ENCODE measurements at places on chromosomes 4 and X.

DNA sequence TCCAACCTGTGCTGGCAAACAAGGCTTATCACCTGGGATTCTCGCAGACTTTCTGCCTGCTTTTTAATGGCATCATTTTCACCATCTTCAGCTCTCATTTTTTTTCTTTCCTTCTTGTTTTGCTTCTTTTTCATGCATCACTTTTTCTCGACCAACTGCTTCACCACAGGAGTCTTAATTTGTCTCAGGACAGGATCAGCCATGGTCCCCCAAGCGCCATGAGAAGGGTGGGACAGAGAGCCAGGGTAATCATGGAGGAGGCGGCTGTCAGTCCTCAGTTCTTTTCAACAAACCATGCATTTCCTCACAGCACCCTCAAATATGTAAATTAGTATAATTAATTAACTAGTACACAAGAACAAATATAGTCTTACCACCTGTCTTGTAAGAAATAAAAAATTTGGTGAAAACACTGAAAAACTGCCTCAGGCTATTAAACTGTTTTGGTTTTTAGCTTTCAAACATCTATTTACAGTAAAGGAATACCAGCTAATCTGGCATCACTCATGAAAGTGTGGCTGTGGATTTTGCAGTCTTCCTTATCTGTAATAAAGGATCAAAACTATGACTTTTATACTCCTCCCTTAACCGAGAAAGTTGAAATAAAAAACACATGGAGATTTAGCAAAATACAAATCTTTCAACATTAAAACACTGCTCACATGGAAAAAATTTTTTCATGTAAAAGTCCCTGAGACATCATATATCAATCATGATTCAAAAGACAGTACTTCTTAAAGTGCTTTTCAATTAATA is 19.1 kb downstream of the EIF4E start:
- H3K27ac ChIP-seq = no peak overlapping the region
- H3K36me3 ChIP-seq = no peaks in the 10 kb centered on the region
- DNase-seq = no peak
- H3K4me3 ChIP-seq = no peak overlapping the region
- H3K27me3 ChIP-seq = no peaks in the 10 kb centered on the region

- no peaks in the 10 kb centered on the region for H3K4me1 ChIP-seq
- H3K4me3 ChIP-seq = no peak overlapping the region
- H3K27ac ChIP-seq = no peak overlapping the region
- no peak for DNase-seq
- no peaks in the 10 kb centered on the region for H3K36me3 ChIP-seq
These were observed 12.2 kb upstream of the TMPRSS11F start for GRCh38 chr4:68141852-68142251.

GRCh38 chr4:5446595-5447226 is 261.6 kb downstream of the EVC2 start:
- DNase-seq = no peak
- H3K27ac ChIP-seq = no peak overlapping the region
- no peak overlapping the region for H3K4me3 ChIP-seq
- no peaks in the 10 kb centered on the region for H3K4me1 ChIP-seq
- H3K36me3 ChIP-seq = no peaks in the 10 kb centered on the region

DNA sequence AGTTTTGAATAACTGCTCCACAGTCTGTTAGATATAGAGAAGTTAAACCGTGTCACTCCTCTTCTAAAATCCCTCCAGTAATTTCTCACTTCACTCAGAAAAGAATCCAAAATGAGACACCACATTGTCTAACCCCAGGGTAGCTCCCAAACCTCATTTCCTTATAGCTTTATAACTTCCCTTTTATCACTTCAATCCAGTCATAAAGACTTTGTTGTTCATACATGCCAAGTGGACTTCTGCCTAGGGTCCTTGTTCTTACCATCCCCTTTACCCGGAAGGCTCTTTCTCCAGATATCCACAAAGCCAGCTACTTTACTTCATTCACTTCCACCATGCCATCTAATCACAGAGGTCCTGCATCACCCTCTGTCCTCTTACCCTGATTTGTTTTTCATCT is 156.2 kb downstream of the GABRB1 start:
- H3K27me3 ChIP-seq = no peaks in the 10 kb centered on the region
- DNase-seq = no peak
- H3K36me3 ChIP-seq = no peaks in the 10 kb centered on the region
- H3K4me1 ChIP-seq = no peaks in the 10 kb centered on the region
- no peak overlapping the region for H3K27ac ChIP-seq

GRCh38 chr4:40933272-40934053 is 183.7 kb downstream of the NSUN7 start:
- peak; percentile 54 for DNase-seq
- H3K4me3 ChIP-seq = no peak overlapping the region
- no peaks in the 10 kb centered on the region for H3K27me3 ChIP-seq
- H3K4me1 ChIP-seq = peaks cover 7% of the 10 kb centered on the region

GRCh38 chr4:184471881-184472613 is 2.3 kb downstream of the IRF2 start:
- peak overlapping the region; percentile 93 for H3K4me3 ChIP-seq
- DNase-seq = no peak
- no peaks in the 10 kb centered on the region for H3K36me3 ChIP-seq
- H3K27me3 ChIP-seq = no peaks in the 10 kb centered on the region
- H3K4me1 ChIP-seq = peaks cover 71% of the 10 kb centered on the region

GRCh38 chr4:85005865-85006377 is 39.4 kb upstream of the WDFY3 start:
- no peaks in the 10 kb centered on the region for H3K27me3 ChIP-seq

- H3K27ac ChIP-seq = no peak overlapping the region
- H3K4me3 ChIP-seq = no peak overlapping the region
- H3K4me1 ChIP-seq = no peaks in the 10 kb centered on the region
- H3K36me3 ChIP-seq = no peaks in the 10 kb centered on the region
These were observed 9.7 kb downstream of the PTCHD1 start for GRCh38 chrX:23344238-23344903.

- no peak for DNase-seq
- H3K27ac ChIP-seq = no peak overlapping the region
- no peaks in the 10 kb centered on the region for H3K4me1 ChIP-seq
These were observed 90.0 kb downstream of the ELOVL6 start for GRCh38 chr4:110108422-110108821.

GRCh38 chr4:53529025-53529424 is 62.3 kb downstream of the LNX1 start:
- no peak for DNase-seq
- no peaks in the 10 kb centered on the region for H3K36me3 ChIP-seq
- no peaks in the 10 kb centered on the region for H3K27me3 ChIP-seq

DNA sequence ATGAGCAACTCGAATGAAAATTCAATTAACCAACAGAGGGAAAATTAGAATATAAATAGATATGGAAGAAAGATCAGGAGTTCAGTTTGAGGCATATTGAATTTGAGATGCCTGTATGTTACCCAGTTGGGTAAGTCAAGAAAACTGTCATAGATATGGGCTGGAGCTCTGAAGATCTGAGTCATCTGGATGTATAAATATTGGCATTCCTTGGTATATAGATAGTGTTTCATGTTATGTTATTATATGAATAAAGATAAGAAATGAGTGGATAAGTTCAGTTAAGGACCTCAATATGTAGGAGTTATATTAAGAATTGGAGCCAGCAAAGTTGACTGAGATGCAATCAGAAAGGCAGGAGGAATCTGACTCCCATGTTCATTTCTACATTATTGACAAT is 543.6 kb upstream of the SMIM31 start:
- H3K4me1 ChIP-seq = no peaks in the 10 kb centered on the region
- DNase-seq = no peak

DNA sequence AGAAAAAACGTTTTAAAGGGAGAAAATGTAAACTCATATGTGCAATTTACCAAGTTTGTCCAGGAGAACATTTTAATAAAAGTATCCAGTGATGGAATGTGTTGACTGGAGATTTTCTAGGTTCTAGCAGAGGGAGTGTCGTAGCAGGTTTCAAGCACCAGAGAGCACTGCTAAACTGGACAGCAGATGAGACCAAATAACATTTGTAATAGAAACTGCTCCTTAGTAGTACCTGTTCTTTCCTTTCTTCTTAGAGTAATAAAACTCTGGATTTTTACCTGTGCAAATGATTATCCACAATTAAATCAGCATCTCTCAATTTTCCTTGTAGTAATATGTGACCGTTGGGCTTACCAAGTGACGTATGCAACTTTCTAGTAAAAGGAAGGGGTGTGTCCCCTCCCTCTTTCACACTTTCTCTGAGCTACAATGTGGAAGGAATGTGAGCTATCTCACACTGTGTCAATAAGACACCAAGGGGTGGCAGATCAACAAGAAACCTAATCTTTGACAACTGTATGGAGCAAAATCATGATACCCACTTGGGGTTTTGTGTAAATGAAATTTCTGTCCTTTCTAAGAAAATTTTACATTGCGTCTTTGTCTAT is 9.5 kb downstream of the HPGDS start:
- no peaks in the 10 kb centered on the region for H3K27me3 ChIP-seq
- H3K36me3 ChIP-seq = no peaks in the 10 kb centered on the region
- no peak overlapping the region for H3K4me3 ChIP-seq
- no peak for DNase-seq

GRCh38 chrX:48713847-48714246 is 17.3 kb downstream of the SUV39H1 start:
- no peak overlapping the region for H3K27ac ChIP-seq
- no peaks in the 10 kb centered on the region for H3K4me1 ChIP-seq
- no peaks in the 10 kb centered on the region for H3K27me3 ChIP-seq
- DNase-seq = no peak
- no peaks in the 10 kb centered on the region for H3K36me3 ChIP-seq

DNA sequence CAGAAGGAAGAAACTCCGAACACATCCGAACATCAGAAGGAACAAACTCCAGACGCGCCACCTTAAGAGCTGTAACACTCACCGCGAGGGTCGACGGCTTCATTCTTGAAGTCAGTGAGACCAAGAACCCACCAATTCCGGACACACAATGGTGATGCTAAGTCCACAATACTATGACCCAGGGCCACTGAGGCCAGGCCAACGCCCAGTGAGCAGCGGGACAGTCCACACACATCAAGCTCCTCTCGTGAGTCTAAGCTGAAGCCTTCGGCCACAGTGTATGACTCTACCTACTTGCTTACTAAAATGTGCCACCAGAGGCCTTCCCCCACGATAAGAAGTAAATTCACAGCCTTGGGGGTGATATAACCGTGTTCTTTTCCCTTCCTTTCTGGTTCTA is 10.2 kb upstream of the CDKN2AIP start:
- H3K4me3 ChIP-seq = no peak overlapping the region
- H3K27me3 ChIP-seq = no peaks in the 10 kb centered on the region
- H3K27ac ChIP-seq = no peak overlapping the region
- peaks cover 17% of the 10 kb centered on the region for H3K4me1 ChIP-seq
- no peaks in the 10 kb centered on the region for H3K36me3 ChIP-seq
- no peak for DNase-seq

DNA sequence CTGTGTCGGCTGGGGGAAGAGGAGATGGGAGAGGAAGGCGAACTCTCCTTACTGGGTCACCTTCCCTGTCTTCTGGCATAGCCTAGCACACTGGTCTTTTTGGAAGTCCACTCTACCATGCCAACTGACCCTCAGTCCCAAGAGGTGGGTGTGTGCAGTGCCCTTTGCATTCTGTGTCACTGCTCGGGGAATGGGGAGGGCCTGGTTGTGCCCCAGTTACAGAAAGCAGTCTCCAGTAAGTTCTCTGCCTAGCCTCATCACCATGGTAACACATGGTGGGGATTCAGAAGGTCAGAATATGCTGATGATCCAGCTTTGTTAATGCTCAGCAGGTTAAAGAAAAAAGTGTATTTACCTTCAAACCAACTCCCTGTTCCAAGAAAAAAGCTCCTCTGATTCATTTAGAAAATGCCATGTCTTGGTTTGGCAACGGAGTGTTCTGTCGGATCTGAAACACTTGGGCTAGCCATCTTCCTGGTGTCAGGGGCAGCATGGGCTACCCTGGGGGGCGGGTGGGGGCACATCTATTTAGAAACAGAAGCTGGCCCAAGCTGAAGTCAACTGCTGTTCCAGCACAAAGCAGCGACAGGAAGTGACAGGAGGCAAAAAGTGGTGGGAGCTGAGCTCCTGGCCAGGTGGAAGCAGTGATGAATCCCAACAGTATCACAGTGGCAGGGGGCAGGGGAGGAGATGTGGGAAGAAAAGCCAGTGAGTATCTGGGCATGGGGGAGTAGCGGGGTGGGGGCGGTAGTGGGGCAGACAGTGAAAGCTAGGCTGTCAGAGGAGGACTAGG is 37.0 kb downstream of the NSG1 start:
- peaks cover 85% of the 10 kb centered on the region for H3K36me3 ChIP-seq
- DNase-seq = no peak
- H3K4me1 ChIP-seq = no peaks in the 10 kb centered on the region
- H3K27me3 ChIP-seq = no peaks in the 10 kb centered on the region
- H3K4me3 ChIP-seq = no peak overlapping the region
- H3K27ac ChIP-seq = no peak overlapping the region

DNA sequence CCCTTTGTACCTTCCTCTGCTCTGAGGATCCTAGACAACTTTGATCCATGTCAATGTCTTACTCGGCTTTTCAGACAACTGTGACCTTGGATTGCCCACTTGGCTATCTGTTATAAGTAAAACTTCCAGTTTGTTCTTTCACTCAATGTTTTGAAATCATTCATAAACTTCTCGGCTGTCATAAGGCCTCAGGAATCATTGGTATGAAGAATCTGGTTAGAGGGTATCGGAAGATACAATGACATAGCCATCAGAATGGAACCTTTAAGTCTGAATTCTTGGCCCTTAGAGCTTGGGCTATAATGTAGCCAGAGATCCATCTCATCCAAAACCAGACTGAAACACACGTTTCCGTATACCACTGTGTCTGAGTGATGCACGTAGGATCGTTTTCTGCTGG is 59.0 kb upstream of the WDR1 start:
- peak overlapping the region; percentile 81 for H3K27ac ChIP-seq
- H3K27me3 ChIP-seq = no peaks in the 10 kb centered on the region
- H3K36me3 ChIP-seq = no peaks in the 10 kb centered on the region
- peaks cover 27% of the 10 kb centered on the region for H3K4me1 ChIP-seq
- DNase-seq = no peak

DNA sequence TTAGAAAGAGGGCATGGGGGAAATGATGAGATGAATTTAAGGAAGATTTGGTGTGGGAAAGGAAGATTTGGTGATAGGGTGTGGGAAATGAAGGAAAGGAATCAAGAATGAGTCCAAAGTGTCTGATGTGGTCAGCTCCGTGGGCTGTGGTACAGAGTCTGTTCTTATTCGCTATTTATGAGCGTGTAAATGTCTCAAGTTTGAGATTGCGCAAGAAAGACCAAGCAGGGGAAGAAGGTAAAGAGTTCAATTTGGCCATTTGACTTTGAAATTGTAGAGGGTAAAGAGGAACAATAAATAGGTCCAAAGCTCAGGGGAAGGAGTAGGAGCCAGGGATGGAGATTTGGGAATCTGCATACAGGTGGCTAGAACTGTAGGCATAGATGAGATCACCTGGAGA is 11.3 kb upstream of the SMS start:
- H3K27ac ChIP-seq = no peak overlapping the region
- H3K4me3 ChIP-seq = no peak overlapping the region
- DNase-seq = no peak
- H3K4me1 ChIP-seq = no peaks in the 10 kb centered on the region
- H3K36me3 ChIP-seq = no peaks in the 10 kb centered on the region

DNA sequence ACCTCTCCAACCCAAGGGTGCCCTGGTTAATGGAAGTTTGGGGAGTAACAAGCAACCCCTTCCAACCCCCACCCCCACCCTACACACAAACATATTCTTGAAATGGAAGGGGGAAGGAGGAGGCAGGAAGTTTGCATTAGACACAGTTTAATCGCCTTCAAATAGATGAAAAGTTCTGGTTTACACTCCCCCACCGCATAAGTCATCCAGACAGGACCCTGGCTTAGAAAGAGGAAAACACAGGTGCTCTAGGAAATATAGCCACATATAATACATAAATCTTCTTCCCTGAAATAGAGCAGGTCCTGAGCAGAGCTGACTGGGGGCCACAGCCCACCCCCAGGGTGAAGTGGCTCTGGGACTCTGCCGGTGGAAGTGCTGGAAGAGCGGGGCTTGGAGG is 25.1 kb downstream of the SASH3 start:
- DNase-seq = no peak
- no peaks in the 10 kb centered on the region for H3K27me3 ChIP-seq
- H3K4me1 ChIP-seq = no peaks in the 10 kb centered on the region
- H3K27ac ChIP-seq = no peak overlapping the region

Measured in stomach (tissue), 19 donors.